ENCODE measurements at places on chromosomes 1 and 21.

GRCh38 chr1:3697810-3698209, 45.5 kb downstream of the TP73 start:
- DNase-seq: no peak

DNA sequence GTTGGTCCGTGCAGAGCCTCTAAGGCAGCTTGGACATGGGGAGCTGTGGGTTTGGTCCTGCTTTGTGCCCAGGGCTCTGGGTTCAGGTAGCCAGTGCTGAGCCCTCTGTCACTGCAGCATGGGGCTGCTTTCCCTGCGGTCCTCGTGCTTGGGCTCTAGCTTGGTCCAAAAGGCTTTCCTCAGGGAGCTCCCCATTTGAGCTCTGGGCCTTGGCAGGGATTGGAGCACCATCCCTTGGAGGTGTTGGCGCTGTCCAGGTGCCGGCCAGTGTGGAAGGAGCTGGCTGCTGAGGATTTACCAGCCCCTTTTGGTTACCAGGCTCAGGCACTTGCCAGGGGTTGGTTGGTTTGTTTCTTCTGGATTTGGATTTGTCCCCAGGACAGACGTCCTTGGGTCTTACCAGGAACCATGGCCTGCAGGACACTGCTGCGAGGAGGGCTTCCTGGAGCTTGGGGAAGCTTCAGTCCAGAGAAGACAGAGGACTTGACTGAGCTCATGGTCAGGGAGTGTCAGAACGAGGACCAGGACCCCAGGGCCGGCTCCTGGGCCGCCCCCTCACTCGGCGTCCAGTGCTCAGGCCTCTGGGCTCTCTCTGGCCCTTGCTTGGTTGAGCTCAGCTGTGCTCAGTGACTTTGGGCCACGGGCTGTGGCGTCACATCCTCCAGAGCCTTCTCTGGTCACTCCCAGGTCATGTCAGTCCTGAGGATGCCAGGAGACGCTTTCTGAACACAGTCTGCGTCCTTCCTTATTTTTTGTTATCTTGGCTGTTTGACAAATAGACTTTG, 224.7 kb downstream of the CAMTA1 start:
- DNase-seq: no peak

GRCh38 chr1:230548357-230548756, 93.9 kb upstream of the COG2 start:
- no peak for DNase-seq

- DNase-seq: no peak
These were observed 78.5 kb downstream of the HLCS start for GRCh38 chr21:36887963-36888362.
